ENCODE measurements at places on chromosomes 3 and 15.

GRCh38 chr15:31358957-31359701 lies 32.5 kb downstream of the KLF13 start:
- DNase-seq: no peak

DNA sequence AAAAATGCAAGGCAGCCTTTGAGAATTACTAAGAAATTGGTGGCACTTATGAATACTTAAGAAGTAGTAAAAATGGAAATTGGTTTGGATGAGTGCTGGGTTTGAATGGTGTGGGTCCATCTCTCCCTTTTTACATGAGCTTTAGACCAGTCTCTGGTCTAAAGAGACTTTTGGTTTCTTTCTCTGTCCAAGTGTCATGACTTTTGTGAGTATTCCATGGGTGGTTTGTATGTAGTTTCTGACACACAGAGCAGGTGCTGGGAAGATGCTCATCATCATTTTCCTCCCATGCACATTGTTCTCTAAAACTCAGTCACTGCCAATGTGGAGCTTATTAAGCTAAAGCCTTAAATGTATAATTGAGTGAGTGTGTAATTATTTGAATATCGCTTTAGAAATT lies 63.5 kb downstream of the KAT2B start:
- no peak for DNase-seq

DNA sequence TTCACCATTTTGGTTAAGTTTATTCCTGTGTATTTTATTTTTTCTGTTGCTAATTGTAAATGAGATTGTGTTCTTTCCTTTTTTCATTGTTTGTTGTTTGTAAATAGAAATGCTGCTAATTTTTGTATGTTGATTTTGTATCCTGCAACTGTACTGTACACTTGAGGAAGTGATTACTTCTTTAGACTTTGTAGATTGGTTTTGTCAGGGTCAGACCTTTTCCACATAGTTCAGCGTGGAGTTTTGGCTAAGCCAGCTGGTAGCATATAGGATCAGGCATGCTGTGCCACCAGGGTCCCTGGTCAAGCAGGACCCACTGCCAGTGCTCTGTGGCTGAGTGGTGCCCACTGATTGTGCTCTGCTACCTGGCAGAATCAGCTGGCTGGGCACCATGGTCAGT lies 80.1 kb downstream of the CD200 start:
- DNase-seq: no peak

GRCh38 chr3:55207744-55208143 lies 279.4 kb downstream of the WNT5A start:
- no peak for DNase-seq

GRCh38 chr3:98603580-98603979 lies 10.2 kb upstream of the CPOX start:
- no peak for DNase-seq

Measured in effector memory CD4-positive, alpha-beta T cell (primary cell).